Astrocyte of the spinal cord (primary cell): ENCODE measurements at places on chromosomes 3 and 15.

GRCh38 chr15:92938387-92938786 lies 38.3 kb downstream of the CHD2 start:
- DNase-seq, result no peak

- DNase-seq, result no peak
These were observed 3.1 kb downstream of the PPP1R2 start for GRCh38 chr3:195540027-195540426.

- DNase-seq, result no peak
These were observed 84.5 kb downstream of the SETD2 start for GRCh38 chr3:47079432-47079831.

DNA sequence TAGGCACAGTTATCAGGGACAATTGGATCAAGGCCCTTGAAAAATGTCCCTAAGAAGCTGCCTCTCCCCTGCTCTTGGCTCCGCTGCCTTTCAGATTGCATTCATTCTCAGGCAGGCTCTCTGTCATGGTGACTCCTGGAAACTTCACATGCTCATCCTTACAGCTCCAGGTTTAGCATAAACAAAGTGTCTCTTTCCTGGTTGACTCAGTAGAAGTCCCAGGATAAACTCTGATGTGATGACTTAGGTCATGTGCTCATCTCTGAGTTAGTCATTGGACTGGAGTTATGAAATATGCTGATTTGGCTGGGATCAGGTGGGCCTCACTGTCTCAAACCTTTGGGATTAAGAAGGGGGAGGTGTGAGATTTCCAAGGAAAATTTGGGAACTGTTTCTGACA lies 243.8 kb downstream of the ZNF621 start:
- DNase-seq, result no peak

- DNase-seq, result peak; percentile 32
These were observed 41.4 kb downstream of the CTDSPL2 start for GRCh38 chr15:44468709-44469385.

DNA sequence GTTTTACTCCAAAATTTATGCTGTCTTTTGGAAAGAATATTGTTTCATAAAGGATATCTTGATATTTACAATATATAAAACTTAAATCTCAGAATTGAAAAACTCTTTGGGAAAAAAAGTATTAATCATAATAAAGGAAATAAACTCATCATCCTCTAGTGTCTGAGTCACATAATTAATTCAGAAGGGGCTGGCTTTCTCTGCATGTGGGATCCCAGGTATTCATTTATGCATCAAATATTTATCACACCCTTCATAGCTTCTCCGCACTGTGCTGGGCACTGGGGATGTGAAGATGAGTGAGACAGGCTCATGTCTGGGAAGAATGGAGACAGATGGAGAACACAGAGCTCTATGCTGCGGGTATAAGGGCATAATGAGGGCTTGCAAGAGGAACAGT lies 65.6 kb downstream of the CCNL1 start:
- no peak for DNase-seq

GRCh38 chr15:75059607-75060006 lies 36.2 kb downstream of the PPCDC start:
- DNase-seq, result no peak

DNA sequence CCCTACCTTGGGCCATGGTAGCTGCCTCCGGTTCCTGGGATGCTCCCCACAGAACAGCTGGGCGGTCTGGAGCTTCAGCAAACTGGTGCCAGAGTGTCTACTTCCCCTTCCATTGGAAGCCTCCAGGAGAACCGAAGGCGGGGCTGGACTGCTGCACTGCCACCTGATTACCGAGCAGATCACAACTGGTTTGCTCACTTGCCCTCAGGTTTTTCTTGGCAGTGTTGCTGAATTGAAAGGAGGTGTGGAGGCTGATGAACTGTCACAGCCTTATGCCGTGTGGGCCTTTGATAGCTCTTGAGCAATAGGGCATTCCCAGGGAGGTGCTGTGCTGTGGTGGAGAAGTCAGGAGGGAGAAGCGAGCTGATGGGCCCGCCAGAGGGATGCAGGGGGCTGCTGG lies at the start of gene TGM5:
TGM5 (minus strand) TSS at position 95 of the 400 bp plus-strand sequence; CDS start at position 16, 79 bp downstream.
- no peak for DNase-seq

DNA sequence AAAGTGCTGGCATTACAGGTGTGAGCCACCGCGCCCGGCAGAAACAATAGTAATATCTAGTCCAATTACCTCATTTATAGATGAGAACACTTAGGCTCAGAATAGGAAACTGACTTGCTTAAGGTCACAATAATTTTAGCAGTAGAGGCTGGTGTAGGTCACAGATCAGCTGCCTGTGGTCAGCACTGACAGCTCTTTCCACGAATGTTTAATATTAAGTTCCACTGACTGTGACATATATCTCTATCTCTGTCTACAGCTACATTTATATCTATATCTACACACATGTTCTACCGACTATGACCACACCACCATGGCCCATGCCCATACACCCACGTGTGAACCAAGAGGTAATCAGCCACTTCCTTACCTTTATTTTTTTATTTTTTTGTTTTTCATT lies 40.2 kb upstream of the DLG1 start:
- no peak for DNase-seq

DNA sequence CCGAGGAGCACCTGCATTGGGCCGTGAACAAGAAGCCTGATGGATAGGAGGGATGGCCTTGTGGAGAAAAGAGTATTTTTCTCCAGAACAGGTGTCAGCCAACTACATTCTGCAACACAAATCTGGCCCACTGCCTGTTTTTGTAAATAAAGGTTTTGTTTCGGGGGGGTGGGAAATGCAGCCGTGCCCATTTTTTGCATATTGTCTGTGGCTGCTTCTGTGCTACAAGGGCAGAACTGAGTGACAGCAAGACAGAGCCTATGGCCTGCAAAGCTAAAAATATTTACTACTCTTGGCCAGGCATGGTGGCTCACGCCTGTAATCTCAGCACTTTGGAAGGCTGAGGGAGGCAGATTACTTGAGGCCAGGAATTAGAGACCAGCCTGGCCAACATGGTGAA lies 95.9 kb upstream of the AKAP13 start:
- no peak for DNase-seq

DNA sequence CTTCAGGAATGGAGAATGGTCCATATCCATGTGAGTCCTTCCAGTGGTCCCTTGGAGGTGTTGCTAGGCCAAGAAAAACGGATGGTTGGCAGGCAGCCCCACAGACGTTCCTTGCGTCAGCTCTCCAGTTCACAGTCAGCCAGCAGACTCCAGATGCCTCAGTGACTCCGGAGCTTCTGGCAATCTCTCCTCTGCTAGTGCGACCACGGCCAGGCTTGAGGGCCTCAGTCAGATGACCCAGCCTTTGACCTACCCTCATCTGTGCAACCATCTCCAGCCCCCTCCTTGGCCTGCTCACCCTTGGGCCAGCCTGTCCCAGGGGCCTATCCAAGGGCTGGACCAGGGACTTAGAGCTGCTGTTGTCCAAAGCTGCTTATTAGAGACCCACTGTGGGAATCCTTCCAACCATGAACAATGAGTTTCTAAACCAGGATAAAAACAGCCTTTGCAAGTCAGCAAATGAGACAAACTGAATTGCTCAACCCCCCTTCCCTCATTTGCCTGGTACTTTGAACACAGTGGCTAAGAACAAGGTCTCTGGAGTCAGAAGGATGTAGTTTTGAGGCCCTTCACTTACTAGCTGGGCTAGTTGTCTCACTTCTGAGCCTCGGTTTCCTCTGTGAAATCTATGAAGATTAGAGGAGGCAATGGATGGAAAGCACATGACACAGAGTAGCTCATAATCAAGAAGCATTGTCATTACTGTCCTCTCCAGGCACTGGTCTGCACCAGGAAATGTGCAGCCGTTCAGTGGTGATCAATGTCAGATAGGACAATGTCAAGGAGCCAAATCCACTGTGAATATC lies 44.8 kb downstream of the ANP32A start:
- peak; percentile 53 for DNase-seq

DNA sequence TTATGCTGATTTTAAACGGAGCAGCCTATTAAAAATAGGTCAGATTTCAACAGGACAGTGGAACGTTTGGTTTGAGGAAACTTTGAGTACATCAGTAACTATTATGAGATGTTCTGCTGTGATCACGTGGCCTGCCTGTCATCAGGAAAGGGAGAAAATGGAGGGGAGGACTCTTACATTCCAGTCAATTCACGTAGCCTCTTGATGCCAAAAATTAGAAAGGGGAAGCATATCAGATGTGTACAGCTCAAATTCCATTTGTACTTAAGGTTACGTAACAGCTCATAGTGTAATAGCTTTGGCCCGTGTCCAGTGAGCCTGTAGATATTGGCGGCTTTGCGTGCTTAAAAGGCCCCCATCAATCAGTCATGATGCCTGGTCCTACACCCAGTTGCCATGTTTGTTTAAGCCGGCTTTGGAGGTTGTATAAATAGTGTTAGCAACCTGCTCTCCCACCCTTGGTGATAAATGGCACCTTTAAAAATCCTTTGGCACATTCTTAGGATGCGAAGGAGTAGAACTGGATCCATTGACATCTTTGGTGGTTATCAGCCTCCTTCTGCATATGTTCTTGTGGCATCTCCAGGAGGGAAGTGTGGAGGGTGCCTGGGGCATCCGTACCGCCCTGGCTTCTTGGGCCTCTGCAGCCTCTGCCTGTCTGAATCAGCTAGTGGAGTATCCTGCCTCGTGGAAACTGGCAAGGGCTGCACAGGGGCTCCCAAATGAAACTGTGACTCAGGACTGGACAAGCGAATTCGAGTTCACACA lies 163.9 kb downstream of the THSD4 start:
- peak; percentile 92 for DNase-seq
